ENCODE measurements at places on chromosomes 12 and 14.

GRCh38 chr14:100677554-100678468 is 48.9 kb upstream of the DLK1 start:
- no peak for DNase-seq

DNA sequence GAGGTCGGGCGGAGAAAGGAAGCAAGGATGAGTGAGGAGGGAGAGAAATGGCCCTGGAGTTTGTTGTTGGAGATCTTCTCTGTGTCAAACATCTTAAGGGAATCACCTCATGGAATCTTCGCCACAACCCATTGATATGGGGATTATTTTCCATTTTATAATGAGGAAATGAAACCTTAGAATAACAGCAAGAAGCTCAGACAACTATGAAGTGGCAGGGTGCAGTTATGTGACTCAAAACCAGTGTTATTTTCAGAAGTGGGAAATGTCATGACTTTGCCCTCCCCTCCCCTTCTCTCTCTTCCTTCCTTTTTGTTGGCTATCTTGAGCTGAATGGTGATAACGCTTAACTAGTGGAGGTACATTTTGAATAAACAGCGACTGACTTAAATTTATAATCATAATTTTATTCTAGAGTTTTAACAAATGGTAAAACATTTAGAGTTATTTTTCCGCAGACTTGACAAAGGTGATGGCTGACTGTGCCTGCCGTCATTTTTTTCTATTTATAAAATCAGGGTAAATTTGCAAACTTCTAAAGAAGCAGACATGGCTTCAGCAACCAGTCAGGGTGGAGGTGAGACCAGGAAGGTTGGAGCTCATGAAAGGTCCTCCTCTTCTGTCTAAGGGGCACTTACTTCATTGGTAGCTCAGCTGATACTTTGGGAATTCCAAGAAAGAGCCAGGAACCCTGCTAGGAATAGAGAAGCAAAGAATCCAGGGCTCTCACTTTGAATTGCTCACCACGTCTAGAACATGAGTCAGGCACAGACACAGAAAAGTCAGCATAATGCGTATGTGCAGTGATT is 232.4 kb downstream of the RGS6 start:
- no peak for DNase-seq

GRCh38 chr12:68789144-68789878 is 18.7 kb upstream of the MDM2 start:
- no peak for DNase-seq

DNA sequence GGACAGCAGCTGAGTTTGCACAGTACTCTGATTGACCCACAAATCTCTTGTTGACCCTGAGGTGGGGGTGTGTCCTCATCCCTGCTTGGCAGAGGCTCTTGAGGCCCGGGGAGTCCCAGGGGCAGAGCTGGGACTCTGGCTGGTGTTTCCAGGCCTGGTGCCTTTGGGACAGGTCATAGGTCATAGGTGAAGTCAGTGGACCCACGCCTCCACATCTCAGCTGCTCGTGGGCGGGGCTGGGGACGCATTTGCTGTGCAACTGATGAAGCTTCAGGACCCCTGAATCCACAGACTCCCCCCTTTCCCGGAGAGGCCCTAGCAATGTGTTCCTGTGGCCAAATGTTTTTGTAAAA is 408 bp upstream of the CACNA2D4 start:
- no peak for DNase-seq

GRCh38 chr14:71482671-71483070 is 449.6 kb upstream of the RGS6 start:
- no peak for DNase-seq
